ENCODE measurements at places on chromosomes 3 and 15.

GRCh38 chr3:24177201-24177600 is 232.1 kb downstream of the NR1D2 start:
- no peak for DNase-seq

DNA sequence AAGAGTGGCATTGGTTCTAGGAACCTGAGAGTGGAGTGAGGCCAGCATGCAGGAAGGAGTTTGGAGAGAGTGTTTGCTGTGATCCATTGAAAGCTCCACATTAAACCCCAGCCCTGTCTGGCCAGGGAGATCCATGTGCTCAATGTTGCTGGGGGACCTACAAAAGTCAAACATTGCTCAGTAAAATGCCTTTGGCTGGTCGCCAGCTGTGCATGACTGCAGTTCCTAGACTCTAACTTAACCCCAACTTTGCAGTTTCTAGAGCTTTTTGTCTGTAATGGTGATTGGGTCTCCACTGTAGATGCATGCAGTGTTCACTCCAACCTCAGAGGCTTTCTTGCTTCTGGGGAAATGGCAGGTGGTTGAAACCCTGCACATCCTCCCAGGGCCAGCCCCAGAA is 99.7 kb upstream of the ABHD17C start:
- DNase-seq = no peak

DNA sequence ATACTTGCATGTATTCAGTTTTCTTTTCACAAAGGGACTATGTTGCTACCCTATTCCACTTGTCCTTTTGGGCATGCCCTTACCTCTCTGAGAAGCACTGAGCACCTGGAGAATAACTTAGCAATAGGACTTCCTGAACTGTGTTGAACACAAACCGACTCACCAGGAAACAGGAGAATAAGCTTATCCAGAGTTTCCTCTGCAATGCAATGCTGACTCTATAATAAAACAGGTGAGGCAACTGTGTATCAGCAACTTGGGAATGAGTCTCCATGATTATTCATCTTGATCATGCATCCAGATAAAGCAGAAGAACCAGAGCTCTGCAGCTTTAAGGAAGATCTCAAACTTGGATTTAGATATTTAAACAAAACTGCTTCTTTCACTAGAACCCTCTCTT is 806.5 kb downstream of the IGSF11 start:
- no peak for DNase-seq

- DNase-seq = no peak
These were observed 73.0 kb downstream of the OXNAD1 start for GRCh38 chr3:16337856-16338540.

- no peak for DNase-seq
These were observed 64.5 kb downstream of the NPTN start for GRCh38 chr15:73568564-73569280.

DNA sequence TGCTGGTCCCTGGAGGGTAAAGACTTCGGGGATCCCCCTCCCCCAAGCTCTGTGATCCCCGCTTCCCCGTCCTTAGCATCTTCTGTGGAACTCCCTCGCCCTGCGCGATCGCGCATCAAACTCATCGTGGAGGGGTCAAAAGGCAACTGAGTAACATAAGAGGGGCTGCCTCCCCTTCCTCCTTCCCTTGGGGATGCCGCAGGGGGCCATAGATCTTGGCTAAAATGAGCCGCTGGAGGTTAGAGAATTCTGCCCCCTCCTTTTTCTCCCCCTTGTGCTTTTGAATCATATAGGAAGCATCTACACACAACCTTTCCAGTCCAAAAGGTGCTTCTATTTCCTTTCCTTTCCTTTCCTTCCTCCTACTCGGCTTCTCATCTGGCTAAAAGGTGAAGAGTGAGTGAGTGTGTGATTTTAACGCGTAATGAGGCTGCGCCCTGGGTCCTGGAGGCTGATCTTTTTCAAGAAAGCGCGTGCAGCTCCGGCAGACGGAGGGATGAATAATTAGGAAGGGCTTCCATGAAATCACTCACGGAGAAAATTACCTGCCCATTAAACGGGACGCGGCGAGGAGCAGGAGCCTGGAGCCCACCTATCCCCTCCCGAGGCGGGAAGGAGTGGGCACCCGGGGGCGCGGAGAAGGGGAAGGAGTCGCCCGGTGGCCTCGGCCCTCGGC is 831 bp upstream of the ROBO2 start:
- DNase-seq = peak; percentile 60

GRCh38 chr3:166837535-166837934 is 542.6 kb downstream of the ZBBX start:
- peak; percentile 10 for DNase-seq

- DNase-seq = no peak
These were observed 68.0 kb upstream of the MBNL1 start for GRCh38 chr3:152200476-152201420.

DNA sequence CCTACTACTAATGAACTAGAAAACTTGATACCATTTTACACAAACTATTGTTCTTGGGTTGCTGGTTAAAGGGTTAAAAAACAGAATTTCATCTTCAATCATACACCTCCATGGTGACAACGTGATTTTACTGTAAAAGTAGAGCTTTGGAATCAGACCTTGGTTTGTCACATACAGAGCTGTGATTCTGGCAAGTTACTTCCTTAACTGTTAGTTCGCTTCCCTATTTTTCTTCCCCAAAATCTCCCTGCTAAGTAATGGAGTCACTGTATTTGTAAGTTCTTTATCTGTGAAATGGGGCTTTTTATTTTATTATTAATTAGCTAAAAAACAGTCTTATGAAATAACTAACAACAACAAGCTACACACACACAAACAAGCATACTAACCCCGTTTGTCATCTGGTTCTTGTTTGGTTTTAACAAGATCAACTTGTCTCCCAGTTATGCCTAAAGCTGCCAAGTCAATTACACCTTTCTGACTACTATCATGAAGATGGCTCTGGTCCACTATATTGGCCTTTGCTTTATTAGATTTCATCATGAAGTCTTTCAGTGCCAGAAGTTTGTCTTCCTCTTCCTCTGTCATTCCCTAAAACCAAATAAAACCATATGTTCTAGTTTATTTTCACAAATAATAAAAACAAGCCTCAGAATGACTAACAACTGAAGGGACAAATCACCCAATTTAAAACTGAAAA is 38.6 kb downstream of the PIK3R4 start:
- DNase-seq = no peak

- no peak for DNase-seq
These were observed 12.9 kb upstream of the TRA2B start for GRCh38 chr3:185950728-185951127.

- DNase-seq = peak; percentile 87
These were observed 894 bp upstream of the CCNL1 start for GRCh38 chr3:157160658-157161424.

- no peak for DNase-seq
These were observed 751.7 kb downstream of the CADM2 start for GRCh38 chr3:85710490-85710889.

- no peak for DNase-seq
These were observed 3.7 kb downstream of the EPHB1 start for GRCh38 chr3:134798681-134799311.

- peak; percentile 76 for DNase-seq
These were observed 24.9 kb downstream of the SIAH2 start for GRCh38 chr3:150737874-150738679.

DNA sequence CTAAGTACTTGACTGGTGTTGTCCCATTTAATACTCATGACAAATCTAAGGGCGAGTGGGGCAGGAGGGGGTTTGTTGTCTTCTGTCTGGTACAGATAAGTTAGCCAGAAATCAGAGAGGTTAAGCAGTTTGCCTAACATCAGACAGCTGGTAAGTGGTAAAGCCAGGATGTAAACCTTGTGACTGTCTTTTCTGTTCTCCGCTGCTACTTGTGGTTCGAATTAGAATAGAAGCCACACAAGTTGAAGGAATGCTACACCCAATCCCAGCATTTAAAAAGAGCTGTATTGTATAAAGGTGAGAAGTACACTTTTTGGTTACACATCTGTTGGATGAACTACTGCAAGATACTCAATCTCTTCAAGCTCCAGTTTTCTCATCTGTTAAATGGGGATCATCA is 474.7 kb upstream of the SUCLG2 start:
- no peak for DNase-seq

GRCh38 chr3:67389176-67389575 is 265.2 kb downstream of the SUCLG2 start:
- no peak for DNase-seq

- DNase-seq = no peak
These were observed 615 bp downstream of the DHX30 start for GRCh38 chr3:47803480-47804025.

GRCh38 chr3:46407970-46408369 is 911 bp downstream of the CCRL2 start:
- peak; percentile 27 for DNase-seq

DNA sequence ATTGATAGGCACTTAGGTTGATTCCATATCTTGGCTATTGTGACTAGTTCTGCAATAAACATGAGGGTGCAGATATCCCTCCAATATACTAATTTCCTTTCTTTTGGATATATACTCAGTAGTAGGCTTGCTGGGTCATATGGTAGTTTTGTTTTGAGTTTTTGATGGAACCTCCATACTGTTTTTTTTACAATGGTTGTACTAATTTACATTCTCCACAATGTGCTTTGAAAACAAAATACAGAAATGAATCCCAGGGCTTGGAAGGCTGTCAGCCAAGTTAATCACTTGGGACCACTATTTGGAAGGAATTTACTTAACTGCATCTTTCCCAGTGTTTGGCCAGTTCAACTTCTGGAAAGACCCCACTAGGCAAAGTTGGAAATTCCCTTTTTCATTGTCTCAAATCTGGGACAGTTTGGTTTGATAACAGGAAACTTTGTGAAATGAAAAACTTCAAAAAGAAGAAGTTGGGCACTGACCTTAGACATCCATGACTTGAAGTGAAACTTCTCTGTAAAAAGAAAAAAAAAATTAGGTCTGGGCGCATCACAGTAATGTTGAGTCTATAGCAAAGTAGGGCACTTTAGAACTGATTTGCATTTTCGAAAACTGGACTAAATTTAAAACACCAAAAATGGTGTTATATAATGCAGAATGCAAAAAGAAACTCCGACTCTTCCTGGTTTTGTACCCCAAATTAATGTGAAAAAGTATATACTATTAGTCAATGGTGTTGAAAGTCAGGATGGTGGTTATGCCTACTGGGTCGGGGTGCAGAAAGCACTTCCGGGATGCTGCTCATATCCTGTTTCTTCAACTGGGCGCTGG is 6.0 kb downstream of the CTSH start:
- no peak for DNase-seq

- DNase-seq = no peak
These were observed 22.9 kb downstream of the ANP32A start for GRCh38 chr15:68797599-68798345.

- peak; percentile 51 for DNase-seq
These were observed 314 bp upstream of the TMED3 start for GRCh38 chr15:79310612-79310984.

DNA sequence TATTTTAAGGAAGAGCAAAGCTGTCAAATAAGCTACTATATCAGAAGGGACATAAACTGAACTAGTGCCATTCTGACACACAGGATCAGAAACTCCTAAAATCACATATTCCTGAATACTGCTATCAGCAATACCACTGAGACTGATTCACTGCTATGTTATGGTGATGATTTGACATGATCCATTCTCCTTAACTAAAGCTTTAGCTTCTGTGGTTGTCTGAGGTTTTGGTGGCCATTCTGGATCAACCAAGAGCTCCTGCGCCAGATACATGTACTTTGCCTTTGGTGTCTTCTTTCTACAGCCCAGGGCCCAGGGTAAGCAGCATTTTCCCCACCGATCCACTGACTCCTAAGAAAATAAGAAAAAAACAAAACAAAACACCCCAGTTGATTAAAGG is 6.7 kb upstream of the GP5 start:
- DNase-seq = no peak

GRCh38 chr15:46312133-46312740 is 677.4 kb downstream of the SQOR start:
- DNase-seq = peak; percentile 48

DNA sequence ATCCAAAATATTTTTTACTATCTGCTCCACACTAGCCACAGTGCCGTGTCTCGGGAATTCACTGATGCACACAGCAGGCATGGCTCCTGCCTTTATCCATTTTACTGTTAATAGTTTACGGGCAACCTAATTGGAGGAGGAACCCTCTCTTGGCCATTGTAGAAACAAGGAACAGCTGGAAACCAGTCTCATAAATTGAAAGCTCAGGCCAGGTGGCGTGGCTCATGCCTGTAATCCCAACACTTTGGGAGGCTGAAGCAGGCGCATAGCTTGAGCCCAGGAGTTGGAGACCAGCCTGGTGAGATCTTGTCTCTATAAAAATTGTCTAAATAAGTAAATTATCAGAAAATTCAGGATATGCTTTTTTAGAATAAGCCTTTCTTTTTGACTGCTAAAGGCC is 39.0 kb downstream of the IL5RA start:
- DNase-seq = no peak

DNA sequence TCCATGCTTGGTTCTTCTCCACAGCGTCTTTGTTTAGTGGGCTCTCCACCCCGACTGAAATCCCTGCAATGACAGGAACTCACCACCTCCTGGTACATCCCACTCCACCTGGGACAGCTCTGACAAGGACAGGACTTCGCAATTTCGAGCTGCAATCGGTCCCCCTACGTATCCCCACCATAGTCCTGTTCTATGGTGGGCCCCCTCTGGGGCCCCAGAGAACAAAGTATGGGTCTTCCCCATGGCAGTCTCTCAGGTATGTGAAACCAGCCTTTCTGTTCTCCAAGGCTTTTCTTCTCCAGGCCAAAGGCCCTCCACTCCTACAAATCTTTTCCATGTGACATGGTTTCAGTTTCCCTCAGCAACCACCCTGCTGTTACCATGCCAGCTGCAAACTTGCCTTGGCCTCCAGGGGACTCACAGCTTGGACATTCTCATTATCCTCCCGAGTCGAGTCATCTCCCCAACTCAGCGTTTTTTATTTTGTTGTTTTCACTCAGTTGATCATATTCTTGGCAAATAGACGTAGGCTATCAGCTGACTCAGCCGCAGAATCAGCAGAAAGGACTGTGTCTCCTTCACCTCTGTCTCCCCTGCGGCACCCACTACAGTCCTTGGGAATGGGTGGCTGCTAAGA is 233.3 kb downstream of the OPA1 start:
- peak; percentile 86 for DNase-seq

- DNase-seq = peak; percentile 26
These were observed 245.0 kb upstream of the TOPAZ1 start for GRCh38 chr3:43996379-43997301.

Measured in large intestine (tissue), 12 donors.